ENCODE measurements at places on chromosomes 3 and 15.

- DNase-seq: no peak
Observed at GRCh38 chr3:100779480-100779879, 70.2 kb downstream of the TFG start.

- DNase-seq: no peak
Observed at GRCh38 chr3:122200661-122201060, 17.2 kb downstream of the CASR start.

- DNase-seq: no peak
Observed at GRCh38 chr3:167575000-167575600, 78.6 kb downstream of the WDR49 start.

DNA sequence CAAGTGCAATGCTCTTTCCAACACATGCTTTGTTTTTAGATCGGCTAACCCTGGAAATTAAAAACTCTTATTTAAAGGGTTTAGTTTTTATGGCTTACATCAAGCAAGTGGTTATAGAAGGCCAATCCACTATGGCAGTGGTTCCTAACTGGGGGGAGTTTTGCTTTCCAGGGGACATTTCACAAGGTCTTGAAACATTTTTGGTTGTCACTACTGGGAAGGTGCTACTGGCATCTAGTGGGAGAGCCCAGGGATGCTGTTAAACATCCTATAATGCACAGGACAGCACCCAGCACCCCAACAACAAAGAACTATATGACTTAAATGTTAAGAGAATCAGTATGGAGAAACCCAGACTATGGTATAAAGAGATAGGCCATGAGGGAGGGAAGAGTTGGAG is 439.0 kb downstream of the NTRK3 start:
- peak; percentile 19 for DNase-seq

DNA sequence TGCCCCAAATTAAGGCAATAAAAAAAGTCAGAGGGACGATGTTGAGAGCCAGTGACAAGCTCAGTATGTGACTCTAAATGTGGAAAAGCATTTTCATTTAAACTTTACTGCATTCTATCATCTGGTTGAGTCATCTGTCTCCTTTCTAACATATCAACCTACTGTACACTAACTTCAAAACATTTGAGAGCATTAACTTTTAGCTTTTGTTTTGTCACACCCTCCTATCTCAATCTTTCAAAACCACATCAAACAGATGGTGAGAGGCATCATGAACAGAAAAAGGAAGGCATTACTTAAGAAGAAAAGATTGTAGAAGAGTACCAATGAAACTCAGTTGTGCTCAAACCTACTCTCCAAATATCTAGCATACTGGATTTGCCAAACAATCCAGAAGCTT is 4.8 kb downstream of the LRRC58 start:
- DNase-seq: no peak

GRCh38 chr15:67746450-67746849 is 78.9 kb upstream of the SKOR1 start:
- DNase-seq: no peak

DNA sequence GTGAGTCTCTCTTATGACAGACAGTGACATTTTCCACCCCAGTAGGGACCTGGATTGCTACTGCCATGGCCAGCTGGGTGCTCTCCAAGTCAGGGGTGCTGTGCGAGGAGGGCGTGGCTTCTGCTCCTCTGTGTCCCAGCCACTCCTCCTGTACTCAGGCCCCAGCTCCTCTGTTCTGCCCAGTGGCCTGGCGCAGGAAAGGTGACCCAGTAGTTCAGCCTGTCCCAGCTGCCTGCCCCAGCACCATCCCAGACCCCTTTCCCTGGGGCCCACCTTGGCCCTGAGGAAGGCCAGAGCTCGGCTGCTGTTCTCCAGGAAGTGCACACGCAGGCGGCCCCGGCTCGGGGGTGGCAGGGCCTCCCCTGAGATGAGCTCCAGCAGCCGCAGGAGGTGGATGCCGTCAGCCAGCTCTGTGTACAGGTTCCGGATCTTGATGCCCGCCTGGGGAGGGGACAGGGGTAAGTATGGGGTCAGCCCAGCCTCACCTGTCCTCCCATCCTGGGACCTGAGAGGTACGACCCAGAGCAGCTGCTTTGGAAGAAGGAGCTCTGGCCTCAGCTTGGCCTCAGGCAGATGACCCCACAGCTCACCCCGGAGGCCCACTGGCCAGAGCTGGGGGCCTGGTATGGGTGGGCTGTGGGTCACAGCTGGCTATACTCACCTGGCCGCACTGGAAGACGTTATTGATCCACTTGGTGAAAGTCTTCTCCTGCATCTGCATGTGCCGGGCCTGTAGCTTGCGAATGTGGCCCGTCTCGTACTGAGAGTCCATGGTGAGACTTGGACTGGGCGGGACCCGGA is 1.0 kb downstream of the SPTBN5 start:
- DNase-seq: peak; percentile 7

DNA sequence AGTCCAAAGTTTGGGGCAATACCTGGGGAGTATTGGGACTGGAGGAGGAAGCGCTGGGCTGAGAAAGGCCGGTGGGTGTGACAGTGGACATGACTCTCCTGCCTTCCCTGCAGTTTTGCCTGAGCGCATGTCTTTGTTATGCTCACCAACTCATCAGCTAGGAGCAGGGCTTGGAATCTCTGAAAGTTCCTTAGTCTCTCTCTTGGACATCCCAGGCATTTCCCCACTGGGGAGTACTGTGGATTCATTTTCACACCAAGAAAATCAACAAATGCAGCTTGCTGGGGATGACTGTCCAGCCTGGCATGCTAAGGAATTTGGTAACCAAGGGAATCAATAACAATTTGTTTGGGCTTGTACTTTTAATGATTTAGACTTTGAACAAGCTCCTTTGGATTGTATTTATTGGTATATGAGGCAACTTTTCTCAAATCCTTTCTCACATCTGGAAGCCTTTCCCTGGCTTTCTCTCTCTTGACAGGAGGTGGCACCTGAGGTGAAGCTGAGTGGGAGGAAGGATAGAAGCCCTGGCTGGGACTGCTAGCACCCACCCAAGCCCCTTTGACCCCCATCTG is 48.5 kb upstream of the CHST2 start:
- peak; percentile 94 for DNase-seq

- DNase-seq: no peak
Observed at GRCh38 chr3:76367281-76367680, 581.9 kb upstream of the ZNF717 start.

GRCh38 chr3:25103391-25103790 is 324.7 kb upstream of the RARB start:
- DNase-seq: no peak

DNA sequence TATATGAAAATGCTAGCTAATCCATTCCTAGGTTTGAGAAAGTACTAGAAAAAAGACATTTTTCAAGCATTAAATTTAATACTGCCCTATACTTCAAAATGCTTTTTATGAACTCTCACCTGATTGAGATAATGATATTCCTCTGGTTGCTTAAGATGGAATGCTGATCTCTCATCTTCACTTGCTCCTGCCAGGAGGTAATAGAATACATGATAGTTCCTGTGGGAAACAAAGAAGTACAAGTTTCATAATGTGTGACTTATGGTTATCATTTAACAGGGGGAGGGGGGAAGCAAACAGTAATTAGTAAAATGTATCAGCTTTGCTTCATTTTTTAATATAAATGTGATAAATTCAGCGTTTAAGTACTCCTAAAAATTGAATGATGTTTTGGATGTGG is 97.2 kb downstream of the MYO9A start:
- DNase-seq: no peak

GRCh38 chr3:77468626-77469020 is 428.7 kb downstream of the ROBO2 start:
- DNase-seq: peak; percentile 15

DNA sequence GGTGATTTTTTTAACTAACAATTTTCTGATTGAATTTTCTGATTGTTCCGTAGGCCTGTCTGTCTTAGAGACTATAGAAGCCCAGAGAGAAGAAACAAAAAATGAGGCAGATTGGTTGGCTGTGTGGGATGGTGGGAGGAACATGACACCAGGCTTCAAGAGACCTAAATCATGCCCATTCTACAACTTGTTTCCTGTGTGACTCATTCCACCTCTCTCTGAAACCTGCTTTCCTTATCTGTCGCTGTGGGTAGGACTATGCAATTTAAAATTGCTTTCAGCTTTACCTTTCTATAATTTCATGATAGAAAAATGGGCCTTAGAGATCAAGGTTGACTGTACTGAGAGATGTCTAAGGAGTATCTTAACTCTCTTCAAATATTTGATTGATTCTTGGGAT is 44.5 kb downstream of the OXNAD1 start:
- DNase-seq: peak; percentile 50

GRCh38 chr3:114685161-114685560 is 391.3 kb downstream of the TIGIT start:
- peak; percentile 26 for DNase-seq

- DNase-seq: peak; percentile 52
Observed at GRCh38 chr3:192907784-192908183, 9.9 kb downstream of the MB21D2 start.

DNA sequence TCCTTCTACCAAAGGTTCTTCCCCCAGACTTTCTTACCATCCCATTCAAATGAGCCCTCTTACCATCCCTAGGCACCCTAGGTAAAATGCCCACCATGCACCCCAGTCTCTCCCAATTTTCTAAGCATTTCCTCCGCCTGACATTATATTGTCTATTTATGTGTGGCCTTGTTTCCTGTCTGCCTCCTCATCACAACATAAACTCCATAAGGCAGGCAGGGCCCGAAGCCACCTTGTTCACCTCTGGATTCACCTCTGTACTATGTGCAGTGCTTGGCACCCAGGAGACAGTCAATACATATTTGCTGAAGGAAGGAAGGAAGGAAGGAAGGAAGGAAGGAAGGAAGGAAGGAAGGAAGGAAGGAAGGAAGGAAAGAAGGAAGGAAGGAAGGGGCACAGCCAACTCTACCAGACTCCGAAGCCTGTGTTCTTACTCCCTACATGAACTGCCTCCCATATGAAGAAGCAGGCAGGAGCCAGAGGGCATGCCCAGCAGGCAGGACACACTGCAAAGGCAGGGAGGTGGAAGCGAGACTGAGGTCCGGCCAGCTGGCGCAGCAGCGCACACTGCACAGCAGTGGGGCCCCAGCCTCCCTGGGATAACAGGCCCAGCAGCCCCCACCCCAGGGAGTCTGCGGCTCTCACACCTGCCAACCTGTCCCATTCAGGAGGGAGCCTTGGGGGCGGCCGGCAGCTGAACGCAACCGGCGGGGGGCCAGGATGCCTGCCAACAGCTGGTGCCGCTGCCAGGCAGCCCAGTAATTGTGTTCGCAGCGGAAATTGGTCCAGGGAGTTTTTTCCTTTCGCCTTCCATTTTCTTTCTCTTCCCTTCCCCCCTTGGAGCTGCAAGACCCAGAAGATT is 106.0 kb upstream of the LINGO1 start:
- no peak for DNase-seq

- DNase-seq: peak; percentile 98
Observed at GRCh38 chr3:158709666-158710083, 22.6 kb downstream of the RARRES1 start.

- no peak for DNase-seq
Observed at GRCh38 chr3:144521131-144521530, 549.5 kb downstream of the DIPK2A start.

- peak; percentile 48 for DNase-seq
Observed at GRCh38 chr15:38084289-38084688, 149.8 kb downstream of the TMCO5A start.

Measured in renal cortical epithelial cell (primary cell).